Chondrocyte (in vitro differentiated cells): ENCODE measurements at places on chromosomes 16 and 17. TPM values are rescaled to one million over a fixed set of nuclear protein-coding genes. Genes with fewer than 3 reads are reported as not detected.

The WNT3 gene
- total RNA-seq = 4.1 to 5.2 TPM (median 4.9 TPM) in 3 replicates

The NDRG4 gene
- 5.8 to 8.7 TPM (median 6.0 TPM) in 3 replicates for total RNA-seq

The FZD2 gene
- total RNA-seq = 103 to 127 TPM (median 108 TPM) in 3 replicates

The PLCG2 gene
- total RNA-seq = 0.94 to 1.1 TPM (median 1.1 TPM) in 3 replicates

The ABCC11 gene
- 0.32 to 0.44 TPM in 2 of 3 replicates, not detected in the other for total RNA-seq

The ABCA3 gene
- total RNA-seq = 16.3 to 27.3 TPM (median 26.0 TPM) in 3 replicates

The NLE1 gene
- 10.2 to 12.7 TPM (median 12.0 TPM) in 3 replicates for total RNA-seq

The SF3B3 gene
- total RNA-seq = 182 to 262 TPM (median 186 TPM) in 3 replicates

The HCRT gene
- not detected in 3 replicates for total RNA-seq

The KRTAP16-1 gene
- not detected in 3 replicates for total RNA-seq

The MGAT5B gene
- 0.20 to 0.33 TPM (median 0.31 TPM) in 3 replicates for total RNA-seq

The PARD6A gene
- 2.5 to 3.5 TPM (median 3.3 TPM) in 3 replicates for total RNA-seq

The CACNG5 gene
- not detected in 3 replicates for total RNA-seq

The JPH3 gene
- 1.1 to 1.9 TPM (median 1.2 TPM) in 3 replicates for total RNA-seq

The ITPRIPL2 gene
- total RNA-seq = 64.1 to 65.3 TPM (median 65.0 TPM) in 3 replicates

The TRPV2 gene
- 1.6 to 47.6 TPM (median 43.5 TPM) in 3 replicates for total RNA-seq

The TXNDC17 gene
- 71.5 to 76.2 TPM (median 76.1 TPM) in 3 replicates for total RNA-seq

The ASPHD1 gene
- total RNA-seq = 2.4 to 3.2 TPM (median 2.9 TPM) in 3 replicates

The CCDC40 gene
- 5.8 to 11.8 TPM (median 6.5 TPM) in 3 replicates for total RNA-seq

The TPSB2 gene
- total RNA-seq = not detected in 3 replicates

The KRTAP2-4 gene
- total RNA-seq = not detected in 3 replicates

The MRC2 gene
- 347 to 378 TPM (median 353 TPM) in 3 replicates for total RNA-seq

The HEXIM1 gene
- total RNA-seq = 35.9 to 41.0 TPM (median 36.4 TPM) in 3 replicates

The TMED6 gene
- total RNA-seq = 0.38 to 0.65 TPM (median 0.55 TPM) in 3 replicates

The FNDC8 gene
- total RNA-seq = not detected in 3 replicates

The SYCE1L gene
- total RNA-seq = 3.1 to 4.0 TPM (median 3.9 TPM) in 3 replicates

The LAT gene
- 10.2 to 13.6 TPM (median 11.7 TPM) in 3 replicates for total RNA-seq

The KRTAP3-3 gene
- total RNA-seq = not detected in 3 replicates

The PRAC2 gene
- not detected in 3 replicates for total RNA-seq

The BCL7C gene
- total RNA-seq = 34.6 to 37.5 TPM (median 37.3 TPM) in 3 replicates
